ENCODE measurements at places on chromosomes 12 and 14.

- DNase-seq: peak; percentile 96
Measured at GRCh38 chr14:23034498-23035302, at the start of gene PSMB5. Gene PSMB5 (minus strand): TSS chr14:23034900. CDS start chr14:23034881, 19 bp downstream.

GRCh38 chr12:130838284-130838950, 633 bp downstream of the STX2 start:
- DNase-seq: peak; percentile 44

- no peak for DNase-seq
Measured at GRCh38 chr12:51403681-51404136, 12.5 kb upstream of the GALNT6 start.

- DNase-seq: no peak
Measured at GRCh38 chr14:93126111-93126510, 10.4 kb upstream of the ITPK1 start.

DNA sequence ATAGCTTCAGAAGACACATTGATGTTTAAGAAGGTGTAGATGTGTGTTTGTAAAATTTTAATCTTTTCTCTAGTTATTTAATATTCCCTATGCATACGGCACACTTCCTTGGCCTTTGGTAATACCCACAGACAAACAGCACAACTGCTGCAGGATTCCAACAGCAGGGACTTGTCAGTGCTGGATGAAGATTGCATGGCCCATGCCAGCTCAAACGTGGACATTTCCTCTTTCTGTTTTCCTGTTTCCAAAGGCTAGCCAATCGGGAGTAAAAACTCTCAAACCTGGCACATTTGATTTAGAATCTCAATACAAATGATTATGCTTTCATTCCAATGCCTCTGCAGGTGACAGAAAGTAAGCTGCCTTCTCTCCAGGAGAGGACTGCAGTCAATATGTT, 22.5 kb upstream of the PDE3A start:
- DNase-seq: no peak

- peak; percentile 21 for DNase-seq
Measured at GRCh38 chr12:79689477-79690141, 1.2 kb downstream of the PAWR start.

DNA sequence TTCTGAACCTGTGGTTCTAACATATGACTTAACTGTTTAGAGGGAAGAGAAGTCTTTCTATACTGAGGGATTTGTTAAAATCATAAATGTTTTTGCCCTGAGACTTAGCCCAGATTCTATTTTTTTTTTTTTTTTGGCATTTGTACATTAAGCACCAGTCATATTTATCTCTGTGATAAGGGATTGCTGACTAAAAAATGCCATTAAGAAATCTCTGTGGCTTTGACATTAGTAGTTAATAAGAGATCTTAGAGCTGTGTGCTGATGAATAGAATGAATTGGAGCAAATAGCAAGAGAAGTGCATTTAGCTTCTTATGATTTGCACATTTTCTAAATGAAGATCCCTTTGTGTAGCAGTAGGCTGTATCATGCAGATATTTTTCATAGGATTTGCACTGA, 32.5 kb downstream of the NFYB start:
- no peak for DNase-seq

- no peak for DNase-seq
Measured at GRCh38 chr14:60532442-60532841, 23.5 kb downstream of the SIX6 start.

Data from AG08395 (cell line).